ENCODE measurements at places on chromosomes 13 and 19.

- DNase-seq, result peak; percentile 17
These were observed 123.0 kb downstream of the SLC7A1 start for GRCh38 chr13:29472332-29472961.

GRCh38 chr13:81133066-81133465, 792.1 kb upstream of the SPRY2 start:
- no peak for DNase-seq

GRCh38 chr13:48603375-48603774, 50.4 kb upstream of the CYSLTR2 start:
- no peak for DNase-seq

- DNase-seq, result no peak
These were observed 52.0 kb downstream of the SLC7A1 start for GRCh38 chr13:29543230-29544215.
